ENCODE measurements at places on chromosomes 3 and 15.

GRCh38 chr3:70774641-70775040, 462.2 kb upstream of the MDFIC2 start:
- H3K4me3 ChIP-seq, result no peak overlapping the region
- H3K27ac ChIP-seq, result no peak overlapping the region
- H3K27me3 ChIP-seq, result no peaks in the 10 kb centered on the region
- no peaks in the 10 kb centered on the region for H3K36me3 ChIP-seq
- H3K4me1 ChIP-seq, result no peaks in the 10 kb centered on the region

DNA sequence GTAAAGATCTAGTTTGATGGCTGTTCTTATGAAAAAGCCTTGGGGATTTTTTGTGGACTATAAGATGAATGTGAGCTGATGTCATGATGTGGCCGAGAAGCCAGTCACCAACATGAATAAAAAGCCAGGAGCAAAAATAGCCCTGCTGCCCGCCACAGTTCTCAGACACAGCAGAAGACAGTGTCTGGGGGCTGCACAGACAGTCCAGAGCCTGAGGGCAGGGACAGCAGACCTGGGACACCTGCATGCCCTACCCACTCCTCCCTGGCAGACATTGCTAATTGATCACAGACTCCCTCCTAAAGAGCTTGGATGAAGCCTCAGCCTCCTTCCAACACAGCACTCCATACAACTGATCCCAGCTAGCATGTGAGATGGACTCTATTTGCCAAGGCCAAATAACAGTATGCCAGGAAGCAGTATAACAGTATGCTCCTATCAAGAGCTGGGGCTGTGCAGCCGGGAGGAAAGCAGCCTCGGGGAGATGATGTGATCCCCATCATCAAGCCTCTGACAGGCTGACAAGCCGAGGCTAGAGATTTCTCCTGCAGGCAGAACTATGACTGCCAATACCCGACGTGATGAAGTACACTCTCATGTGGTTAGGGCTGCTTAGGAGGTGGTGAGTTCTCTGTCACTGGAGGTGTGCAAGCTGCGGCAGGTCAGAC, 105.4 kb upstream of the RPL32 start:
- H3K4me3 ChIP-seq, result no peak overlapping the region
- H3K4me1 ChIP-seq, result peaks cover 59% of the 10 kb centered on the region
- H3K36me3 ChIP-seq, result peaks cover 8% of the 10 kb centered on the region
- H3K27me3 ChIP-seq, result no peaks in the 10 kb centered on the region

- DNase-seq, result no peak
- H3K4me1 ChIP-seq, result no peaks in the 10 kb centered on the region
- no peak overlapping the region for H3K4me3 ChIP-seq
- H3K36me3 ChIP-seq, result no peaks in the 10 kb centered on the region
These were observed 257.6 kb downstream of the SLC9A9 start for GRCh38 chr3:143590660-143591059.

- H3K4me1 ChIP-seq, result no peaks in the 10 kb centered on the region
- H3K27me3 ChIP-seq, result no peaks in the 10 kb centered on the region
- H3K27ac ChIP-seq, result no peak overlapping the region
- DNase-seq, result no peak
- peaks cover 20% of the 10 kb centered on the region for H3K36me3 ChIP-seq
These were observed 73.4 kb upstream of the SLC2A2 start for GRCh38 chr3:171099911-171100310.

- no peak overlapping the region for H3K27ac ChIP-seq
- DNase-seq, result no peak
- no peaks in the 10 kb centered on the region for H3K27me3 ChIP-seq
- H3K4me3 ChIP-seq, result no peak overlapping the region
These were observed 39.9 kb upstream of the BDH1 start for GRCh38 chr3:197595470-197596185.

DNA sequence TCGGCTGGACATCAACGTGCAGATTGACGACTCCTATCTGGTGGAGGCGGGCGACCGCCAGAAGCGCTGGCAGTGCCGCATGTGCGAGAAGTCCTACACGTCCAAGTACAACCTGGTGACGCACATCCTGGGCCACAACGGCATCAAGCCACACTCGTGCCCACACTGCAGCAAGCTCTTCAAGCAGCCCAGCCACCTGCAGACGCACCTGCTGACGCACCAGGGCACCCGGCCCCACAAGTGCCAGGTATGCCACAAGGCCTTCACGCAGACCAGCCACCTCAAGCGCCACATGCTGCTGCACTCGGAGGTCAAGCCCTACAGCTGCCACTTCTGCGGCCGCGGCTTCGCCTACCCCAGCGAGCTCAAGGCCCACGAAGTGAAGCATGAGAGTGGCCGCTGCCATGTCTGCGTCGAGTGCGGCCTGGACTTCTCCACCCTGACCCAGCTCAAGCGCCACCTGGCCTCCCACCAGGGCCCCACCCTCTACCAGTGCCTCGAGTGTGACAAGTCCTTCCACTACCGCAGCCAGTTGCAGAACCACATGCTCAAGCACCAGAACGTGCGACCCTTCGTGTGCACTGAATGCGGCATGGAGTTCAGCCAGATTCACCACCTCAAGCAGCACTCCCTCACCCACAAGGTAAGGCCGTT, 34.2 kb downstream of the IDH2 start:
- no peak for DNase-seq
- no peak overlapping the region for H3K4me3 ChIP-seq
- H3K4me1 ChIP-seq, result peaks cover 5% of the 10 kb centered on the region
- no peak overlapping the region for H3K27ac ChIP-seq
